Hematopoietic multipotent progenitor cell treated with erythropoietin and hydrocortisone succinate and interleukin-3 and kit ligand, for 6 days (in vitro differentiated cells): ENCODE measurements at places on chromosomes 2 and 18.

DNA sequence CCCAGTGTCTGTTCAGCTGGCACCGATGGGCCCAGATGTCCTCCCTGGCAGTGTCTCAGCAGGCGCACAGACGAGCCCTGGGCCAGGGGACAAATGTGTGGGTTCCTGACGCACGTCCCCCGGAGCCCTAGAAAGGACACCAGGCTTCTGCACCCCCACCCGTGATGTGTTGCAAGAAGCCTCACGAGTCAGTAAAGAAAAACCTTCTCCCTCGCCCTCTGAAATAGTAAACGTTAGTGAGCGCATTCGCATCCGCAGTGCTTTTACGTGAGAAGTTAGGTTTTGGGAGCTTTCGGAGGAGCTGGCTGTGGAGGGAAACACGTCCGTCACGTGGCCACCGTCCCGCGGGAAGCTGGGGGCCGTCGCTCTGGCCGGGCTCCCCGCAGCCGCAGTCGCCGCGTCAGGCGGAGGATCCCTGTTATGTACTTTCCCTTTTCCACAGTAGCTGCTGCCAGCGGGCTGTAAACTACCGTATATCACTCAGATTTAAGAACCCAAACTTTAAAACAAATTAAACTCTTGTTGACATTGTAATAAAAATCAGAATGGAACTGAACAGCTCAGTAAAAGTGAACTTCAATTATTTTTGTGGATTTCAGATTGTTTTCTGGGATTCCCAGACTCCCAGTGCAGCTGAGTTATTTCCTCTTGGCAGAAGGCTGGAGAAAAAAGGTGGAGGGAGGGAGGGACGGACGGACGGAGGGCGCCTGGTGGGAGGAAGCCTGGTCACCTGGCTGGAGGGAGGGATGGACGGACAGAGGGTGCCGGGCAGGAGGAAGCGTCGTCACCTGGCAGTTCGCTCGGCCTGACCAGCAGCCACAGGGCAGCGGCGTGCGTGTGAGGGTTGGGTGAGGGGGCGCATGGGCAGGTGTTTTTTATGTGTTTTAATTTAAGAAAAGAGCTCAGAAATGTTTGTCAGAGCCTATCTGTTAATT lies 112.1 kb downstream of the NFATC1 start:
- peak; percentile 68 for DNase-seq

- no peak for DNase-seq
These were observed 911.4 kb upstream of the ZEB2 start for GRCh38 chr2:145431181-145431951.

- DNase-seq = no peak
These were observed 144.3 kb downstream of the TFCP2L1 start for GRCh38 chr2:121140734-121141133.

- DNase-seq = no peak
These were observed 390.3 kb upstream of the GALNT5 start for GRCh38 chr2:156867201-156867600.

DNA sequence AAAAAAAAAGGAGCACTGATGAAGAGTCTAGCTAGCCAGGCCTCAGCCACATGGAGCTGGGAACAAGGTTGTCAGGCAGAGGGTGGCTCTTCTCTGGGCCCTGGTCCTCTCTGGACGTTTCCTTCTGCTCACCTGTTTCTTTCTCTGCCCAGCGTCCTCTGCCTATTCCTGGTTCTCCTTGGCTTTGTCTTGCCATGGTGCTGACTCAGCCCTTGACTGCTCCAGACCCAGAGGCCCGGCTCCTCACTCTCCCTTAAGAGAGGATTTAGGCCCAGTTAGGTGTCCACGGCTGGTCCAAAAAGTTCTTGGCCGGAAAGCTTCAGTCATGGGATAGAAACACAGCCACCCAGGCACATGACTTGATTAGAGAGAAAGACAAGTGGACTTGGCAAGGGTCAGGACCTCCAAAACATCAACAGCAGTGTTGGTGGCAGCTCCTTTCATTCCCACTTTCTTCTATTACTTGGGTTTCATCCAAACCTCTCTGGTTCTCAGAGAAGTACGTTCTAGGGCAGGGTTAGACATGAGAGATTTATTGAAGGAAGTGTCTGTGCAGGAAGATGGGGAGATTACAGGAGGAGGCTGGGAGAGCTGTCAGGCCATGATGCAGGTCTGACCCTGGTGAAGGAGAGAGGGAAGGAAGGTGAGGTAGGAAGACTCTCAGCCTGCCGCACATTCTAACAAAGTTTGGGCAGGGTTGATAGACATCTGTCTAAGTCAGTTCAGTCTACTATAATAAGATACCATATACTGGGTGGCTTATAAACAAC lies 14.5 kb upstream of the ATG16L1 start:
- DNase-seq = no peak

- no peak for DNase-seq
These were observed 83.6 kb downstream of the TNS1 start for GRCh38 chr2:217919204-217919603.

DNA sequence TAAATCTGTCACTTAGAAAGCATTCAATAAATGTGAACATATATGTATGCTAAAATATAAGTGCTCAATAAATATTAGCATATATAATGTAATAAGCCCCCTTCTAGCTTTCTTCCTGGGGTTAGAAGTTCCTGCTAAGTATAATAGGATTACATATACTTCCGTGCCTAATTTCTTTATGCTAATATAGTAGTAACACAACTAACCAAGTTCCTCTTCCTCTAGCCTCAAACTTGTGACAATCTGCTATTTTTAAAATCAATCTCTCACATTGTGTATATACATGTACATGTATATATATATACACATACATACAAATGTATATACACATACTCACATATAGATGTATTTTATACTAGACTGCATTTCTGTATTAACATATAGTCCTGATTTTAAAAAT lies 32.2 kb downstream of the TLK1 start:
- DNase-seq = no peak

DNA sequence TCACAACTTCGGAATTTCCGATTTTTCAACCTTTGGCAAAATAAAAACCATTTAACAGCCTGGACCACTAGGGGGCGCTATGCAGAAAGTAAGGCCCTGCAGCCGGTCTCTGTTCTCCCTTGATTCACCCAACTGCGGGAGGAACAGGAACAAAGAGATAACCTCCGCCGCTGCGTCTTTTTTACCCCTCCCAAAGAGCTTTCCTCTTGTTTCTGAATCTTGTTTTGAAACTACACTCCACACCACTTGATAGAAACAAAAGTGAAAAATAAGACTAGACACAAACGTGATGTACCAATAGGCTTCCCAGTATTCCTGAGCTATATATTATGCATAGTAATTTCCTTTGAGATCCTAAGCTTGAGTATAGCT lies 231.2 kb downstream of the MYO3B start:
- DNase-seq = peak; percentile 92
